ENCODE measurements at places on chromosomes 16 and 17. TPM values are rescaled to one million over a fixed set of nuclear protein-coding genes. Genes with fewer than 3 reads are reported as not detected.

The CA4 gene
- not detected for total RNA-seq

The IRX5 gene
- not detected for total RNA-seq

The TMIGD1 gene
- total RNA-seq: not detected

The CES5A gene
- not detected for total RNA-seq

The ALOX15B gene
- not detected for total RNA-seq

GRCh38 chr17:17279316-17279715, 1.7 kb downstream of the COPS3 start:
- no peak for DNase-seq

- no peak for DNase-seq
Measured at GRCh38 chr16:50315346-50315997, 49.1 kb downstream of the ADCY7 start.

- no peak for DNase-seq
Measured at GRCh38 chr16:24852281-24852721, 6.5 kb downstream of the SLC5A11 start.

GRCh38 chr17:77581480-77581879, 377.0 kb upstream of the TNRC6C start:
- no peak for DNase-seq

DNA sequence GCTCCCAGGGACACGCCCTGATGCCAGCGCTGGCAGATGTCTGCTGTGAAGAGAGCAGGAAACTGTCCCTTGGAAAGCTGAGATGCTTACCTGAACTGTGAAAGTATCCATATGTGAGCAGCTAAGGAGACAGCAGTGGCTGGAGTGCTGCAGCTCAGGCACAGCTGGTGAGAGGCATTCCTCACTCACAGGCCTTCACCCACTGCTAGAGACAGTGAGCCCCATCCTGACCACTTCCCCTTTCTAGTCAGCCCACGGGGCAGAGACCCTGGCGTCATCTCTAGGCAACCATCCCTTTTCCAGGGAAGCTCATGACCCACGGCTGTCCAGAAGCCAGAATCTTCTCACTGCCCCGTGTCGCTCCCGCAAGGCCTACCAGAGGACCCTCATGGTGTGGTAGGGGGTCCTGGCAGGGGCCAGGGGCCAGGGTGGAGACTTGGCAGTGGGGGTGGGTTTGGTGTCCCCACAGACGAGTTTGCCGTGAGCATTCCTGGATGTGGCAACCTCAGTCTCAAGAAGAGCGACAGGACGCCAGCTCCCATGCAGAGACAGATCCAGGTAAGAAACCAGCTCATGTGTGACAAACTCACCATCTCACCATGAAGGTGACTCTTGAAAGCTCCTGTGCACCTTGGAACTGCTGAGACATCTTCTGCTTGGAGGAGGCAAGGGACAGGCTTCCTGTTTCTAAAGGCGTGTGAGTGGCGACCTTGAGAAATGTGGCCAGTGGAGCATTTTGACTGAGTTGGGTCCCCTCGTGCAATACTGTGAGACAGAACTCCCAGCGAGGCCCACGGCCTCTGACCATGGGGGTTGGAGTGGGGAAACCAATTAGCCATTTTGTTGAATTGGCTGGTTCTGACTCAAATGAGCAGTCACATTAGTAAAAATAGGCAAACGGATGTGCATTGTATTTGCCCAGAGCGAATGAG, at the start of gene SCIMP:
Gene SCIMP (minus strand): TSS at position 216 of the 932 bp plus-strand sequence. CDS start 105 bp downstream, at position 111.
- DNase-seq: no peak

DNA sequence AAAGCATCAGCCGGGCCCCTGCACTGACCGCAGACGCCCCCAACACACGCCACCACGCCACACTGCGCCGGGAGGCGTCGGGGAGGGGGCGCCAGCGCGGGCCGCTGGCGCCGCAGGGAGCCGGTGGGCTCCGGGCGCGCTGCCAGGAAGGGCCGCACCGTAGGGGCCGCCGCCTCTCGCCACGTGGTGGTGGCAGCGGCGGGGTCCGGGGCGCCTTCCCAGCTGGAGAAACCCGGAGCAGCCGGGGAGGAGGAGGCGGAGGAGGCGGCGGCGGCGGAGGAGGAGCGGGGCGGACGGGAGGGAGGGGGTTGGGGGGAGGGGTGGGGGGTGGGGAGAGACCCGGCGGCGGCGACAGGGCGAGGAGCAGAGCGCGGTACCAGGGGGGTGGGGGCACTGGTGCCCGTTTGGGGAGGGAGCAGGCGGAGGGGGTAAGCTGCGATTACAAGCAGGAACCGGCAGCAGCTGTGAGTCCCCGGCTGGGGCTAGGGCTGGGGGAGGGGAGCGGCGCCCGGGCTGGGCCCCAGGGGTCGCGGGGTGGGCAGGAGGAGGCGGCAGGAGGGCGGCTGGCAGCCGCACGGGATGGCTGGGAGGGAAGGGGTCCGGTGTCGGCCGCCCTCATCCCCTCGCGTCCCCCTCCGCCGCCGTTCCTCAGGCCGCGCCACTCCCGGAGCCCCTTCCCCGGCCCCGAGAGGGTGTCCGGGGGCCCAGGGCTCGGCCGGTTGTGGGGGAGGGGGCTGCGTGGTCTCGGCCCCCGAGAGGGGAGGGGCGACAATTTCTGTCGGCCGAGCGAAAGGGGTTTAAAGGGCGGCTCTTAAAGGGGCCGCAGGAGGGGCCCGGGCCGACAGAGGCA, at the start of gene TBKBP1:
Gene TBKBP1 (plus strand): TSS at position 431 of the 850 bp plus-strand sequence. CDS start 1,952 bp downstream, outside the sequence.
- peak; percentile 52 for DNase-seq

Data from activated CD8-positive, alpha-beta T cell treated with anti-CD3 and anti-CD28 coated beads, Interleukin-2, amount 10 ng/mL, durations not matched to agents 7 days and 5 days (primary cell).